ENCODE measurements at places on chromosomes 16 and 17.

GRCh38 chr16:84851192-84852127 lies 31.7 kb downstream of the CRISPLD2 start:
- no peak for DNase-seq

GRCh38 chr16:51399908-51400670 lies 249.0 kb upstream of the SALL1 start:
- DNase-seq, result no peak

GRCh38 chr17:47192554-47192953 lies 3.5 kb upstream of the CDC27 start:
- DNase-seq, result no peak

DNA sequence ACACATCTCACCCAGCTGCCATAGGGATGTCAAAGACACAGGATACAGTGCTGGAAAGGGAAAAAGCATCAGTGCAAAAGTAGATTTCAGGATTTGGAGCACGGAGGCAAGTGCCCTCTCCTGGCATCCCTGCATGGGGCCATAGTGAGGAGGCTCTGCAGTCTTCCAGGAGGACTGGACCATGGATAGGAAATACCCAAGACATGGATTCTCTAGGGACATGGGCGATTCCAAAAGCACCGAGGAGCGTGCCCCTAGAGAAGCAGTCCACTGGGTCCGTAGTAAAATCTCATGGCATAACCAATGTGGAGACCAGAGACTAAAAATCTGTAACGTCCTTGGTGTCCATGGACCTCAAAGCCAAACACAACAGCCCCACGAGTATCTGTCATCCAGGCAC lies 818.2 kb downstream of the KCNJ18 start:
- peak; percentile 58 for DNase-seq

GRCh38 chr17:49589577-49589927 lies 13.9 kb downstream of the NXPH3 start:
- no peak for DNase-seq

DNA sequence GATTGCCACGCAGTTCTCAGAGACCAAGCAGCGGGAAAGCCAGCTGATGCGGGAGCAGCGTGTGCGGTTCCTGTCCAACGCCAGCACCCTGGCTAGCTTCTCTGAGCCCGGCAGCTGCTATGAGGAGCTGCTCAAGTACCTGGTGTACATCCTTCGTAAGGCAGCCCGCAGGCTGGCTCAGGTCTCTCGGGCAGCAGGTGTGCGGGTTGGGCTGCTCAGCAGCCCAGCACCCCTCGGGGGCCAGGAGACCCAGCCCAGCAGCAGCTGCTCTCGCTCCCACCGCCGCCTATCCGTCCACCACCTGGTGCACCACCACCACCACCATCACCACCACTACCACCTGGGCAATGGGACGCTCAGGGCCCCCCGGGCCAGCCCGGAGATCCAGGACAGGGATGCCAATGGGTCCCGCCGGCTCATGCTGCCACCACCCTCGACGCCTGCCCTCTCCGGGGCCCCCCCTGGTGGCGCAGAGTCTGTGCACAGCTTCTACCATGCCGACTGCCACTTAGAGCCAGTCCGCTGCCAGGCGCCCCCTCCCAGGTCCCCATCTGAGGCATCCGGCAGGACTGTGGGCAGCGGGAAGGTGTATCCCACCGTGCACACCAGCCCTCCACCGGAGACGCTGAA lies 15.2 kb downstream of the CACNA1G start:
- no peak for DNase-seq

- no peak for DNase-seq
Observed at GRCh38 chr16:30005341-30006094, 5.3 kb downstream of the DOC2A start.

GRCh38 chr17:80917716-80918560 lies 73.7 kb upstream of the CHMP6 start:
- no peak for DNase-seq

DNA sequence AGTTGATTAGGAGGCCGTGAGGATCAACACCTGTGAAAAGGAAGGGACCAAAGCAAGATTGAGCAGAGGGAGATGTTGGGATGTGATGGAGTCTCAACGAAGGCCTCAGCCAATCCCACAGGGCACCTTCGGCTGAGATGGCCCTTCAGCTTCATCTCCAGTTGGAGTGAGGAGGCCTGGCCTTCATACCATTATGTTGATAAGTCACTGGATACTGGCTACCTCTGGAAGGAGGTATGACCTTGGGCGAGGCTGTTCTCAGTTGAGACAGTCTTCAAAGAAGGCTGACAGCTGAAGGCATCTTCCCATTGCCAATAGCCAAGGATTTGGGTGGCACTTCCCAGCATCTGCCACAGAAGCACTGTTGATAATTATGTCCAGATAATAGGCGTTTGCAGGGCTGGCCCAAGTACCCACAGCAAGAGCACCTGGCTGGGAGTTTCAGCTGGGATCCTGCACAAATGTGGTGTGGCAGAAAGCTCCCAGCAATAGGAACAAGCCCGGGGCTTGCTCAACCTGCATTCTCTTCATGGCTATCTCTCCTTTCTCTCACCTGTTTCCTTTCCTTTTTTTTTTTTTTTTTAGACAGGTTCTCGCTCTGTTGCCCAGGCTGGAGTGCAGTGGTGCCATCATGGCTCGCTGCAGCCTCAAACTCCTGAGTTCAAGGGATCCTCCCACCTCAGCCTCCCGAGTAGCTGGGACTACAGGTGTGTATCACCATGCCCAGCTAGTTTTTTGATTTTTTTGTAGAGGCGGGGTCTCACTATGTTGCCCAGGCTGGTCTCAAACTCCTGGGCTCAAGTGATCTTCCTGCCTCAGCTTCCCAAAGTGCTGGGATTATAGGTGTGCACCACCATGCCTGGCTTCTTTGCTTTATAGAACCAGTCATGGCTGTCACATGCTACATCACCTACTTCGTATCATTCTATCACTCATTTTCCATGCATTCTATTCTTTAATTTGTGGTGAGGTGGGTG lies 18.2 kb upstream of the MAP3K14 start:
- DNase-seq, result peak; percentile 31

GRCh38 chr17:48215583-48216139 lies 108.1 kb downstream of the SNX11 start:
- no peak for DNase-seq

DNA sequence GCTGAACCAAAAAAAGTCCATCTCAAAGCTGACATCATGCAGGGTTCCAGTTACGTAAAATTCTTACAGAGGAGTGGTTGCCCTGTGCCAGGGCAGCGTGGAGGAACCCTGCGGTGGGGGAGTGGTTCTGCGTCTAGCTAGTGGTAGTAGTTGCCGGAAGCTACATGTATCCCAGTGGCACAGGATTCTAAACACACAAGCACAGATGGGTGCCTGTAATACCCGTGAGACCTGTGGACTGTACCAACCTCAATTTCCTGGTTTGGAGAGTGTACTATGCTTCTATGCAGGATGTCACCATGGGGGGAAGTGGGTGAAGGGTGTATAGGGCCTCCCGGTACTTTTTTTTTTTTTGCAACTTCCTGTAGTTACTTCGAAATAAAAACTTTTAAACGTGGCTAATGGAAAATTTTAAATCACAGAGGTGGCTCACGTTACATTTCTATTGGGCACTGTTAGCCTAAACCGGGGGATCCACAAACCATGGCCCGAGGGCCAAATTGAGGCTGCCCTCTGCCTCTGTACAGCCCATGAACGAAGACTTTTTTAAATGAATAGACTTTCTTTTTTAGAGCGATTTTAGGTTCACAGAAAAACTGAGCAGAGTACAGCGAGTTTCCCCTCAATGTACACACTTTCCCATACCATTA lies 38.5 kb downstream of the TBC1D16 start:
- no peak for DNase-seq

DNA sequence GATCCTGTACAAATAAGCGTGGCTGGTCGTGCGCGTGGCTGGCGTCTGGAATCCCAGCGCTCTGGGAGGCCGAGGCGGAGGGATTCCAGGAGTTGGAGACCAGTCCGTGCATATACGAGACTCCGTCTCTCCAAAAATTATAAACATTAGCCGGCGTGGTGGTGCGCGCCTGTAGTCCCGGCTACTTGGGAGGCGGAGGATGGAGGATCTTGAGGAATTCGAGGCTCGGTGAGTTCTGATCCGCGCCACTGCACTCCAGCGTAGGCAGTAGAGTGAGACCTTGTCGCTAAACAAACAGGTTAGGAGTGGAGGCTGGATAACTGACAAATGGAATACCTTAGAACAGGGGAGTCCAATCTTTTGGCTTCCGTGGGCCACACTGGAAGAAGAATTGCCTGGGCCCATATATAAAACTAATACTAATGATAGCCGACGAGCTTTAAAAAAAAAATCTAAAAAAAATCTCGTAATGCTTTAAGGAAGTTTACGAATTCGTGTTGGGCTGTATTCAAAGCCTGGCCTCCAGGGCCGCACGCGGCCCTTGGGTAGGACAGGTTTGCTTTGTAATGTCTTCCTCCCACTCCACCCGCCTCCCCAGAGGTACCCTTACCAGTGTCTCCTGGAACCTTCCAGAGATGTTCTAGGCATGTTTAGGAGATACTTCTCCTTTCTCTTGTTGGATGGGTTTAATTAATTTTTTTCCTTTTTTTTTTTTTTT lies 909 bp upstream of the RSL1D1 start:
- DNase-seq, result no peak

DNA sequence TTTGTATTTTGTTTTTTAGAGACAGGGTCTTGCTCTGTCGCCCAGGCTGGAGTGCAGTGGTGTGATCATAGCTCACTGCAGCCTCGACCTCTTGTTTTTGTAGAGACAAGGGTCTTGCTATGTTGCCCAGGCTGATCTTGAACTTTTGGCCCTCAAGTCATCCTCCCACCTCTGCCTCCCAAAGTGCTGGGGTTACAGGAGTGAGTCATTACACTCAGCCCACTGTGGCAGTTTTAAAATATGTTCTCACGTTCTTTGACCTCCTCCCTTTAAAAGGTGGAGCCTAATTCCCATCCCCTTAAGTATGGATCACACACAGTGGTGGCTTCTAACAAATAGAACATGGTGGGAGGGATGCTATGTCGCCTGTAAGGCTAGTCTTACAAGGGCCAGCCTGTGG lies 67.7 kb downstream of the ZDHHC7 start:
- no peak for DNase-seq

DNA sequence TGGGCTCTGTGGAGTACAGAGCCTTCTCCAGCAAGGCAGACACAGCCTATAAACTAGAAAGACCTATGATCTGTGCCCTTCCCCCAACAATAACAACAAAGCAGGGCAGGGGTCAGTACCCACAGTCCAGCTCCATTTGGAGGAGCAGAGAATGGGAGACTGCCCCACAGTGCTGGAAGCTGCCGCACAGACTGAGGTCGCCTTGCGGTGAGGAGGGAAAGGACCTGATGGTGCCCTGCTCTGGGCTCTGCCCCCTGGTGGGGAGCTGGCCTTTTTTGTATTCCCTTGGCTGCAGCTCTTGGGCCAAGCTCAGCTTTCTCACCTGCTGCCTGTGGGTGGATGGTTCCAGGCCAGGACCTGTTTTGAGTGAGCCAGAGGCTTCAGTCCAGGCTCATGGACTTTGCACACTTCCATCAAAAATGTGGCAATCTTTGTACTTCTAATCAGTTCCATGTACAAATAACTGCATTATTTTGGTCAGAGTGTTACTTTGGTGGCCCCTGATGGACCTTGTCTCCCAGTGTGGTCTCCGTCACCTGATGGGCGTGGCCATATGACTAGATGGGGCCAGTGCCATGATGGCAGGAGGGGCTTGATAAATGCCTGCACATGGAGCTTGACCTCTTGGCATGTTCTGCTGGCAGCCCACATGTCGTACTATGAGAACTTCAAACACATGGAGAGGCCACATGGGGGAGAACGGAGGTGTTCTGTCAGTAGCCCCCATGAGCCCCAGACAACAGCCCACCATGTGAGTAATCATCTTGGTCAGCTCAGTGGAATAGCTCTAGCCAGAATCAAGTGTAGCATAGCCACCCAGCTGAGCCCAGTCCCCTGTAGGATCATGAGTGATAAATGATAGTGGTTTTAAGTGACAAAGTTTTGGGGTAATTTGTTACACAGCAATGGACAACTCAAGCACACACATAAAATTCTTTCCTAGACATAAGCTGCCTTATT lies 24.2 kb downstream of the B9D1 start:
- peak; percentile 46 for DNase-seq

GRCh38 chr16:78291604-78292003 lies 192.2 kb downstream of the WWOX start:
- no peak for DNase-seq

- DNase-seq, result no peak
Observed at GRCh38 chr17:57902800-57903759, 52.1 kb downstream of the CUEDC1 start.

GRCh38 chr16:89341279-89341678 lies 123.8 kb downstream of the ZNF778 start:
- DNase-seq, result no peak

DNA sequence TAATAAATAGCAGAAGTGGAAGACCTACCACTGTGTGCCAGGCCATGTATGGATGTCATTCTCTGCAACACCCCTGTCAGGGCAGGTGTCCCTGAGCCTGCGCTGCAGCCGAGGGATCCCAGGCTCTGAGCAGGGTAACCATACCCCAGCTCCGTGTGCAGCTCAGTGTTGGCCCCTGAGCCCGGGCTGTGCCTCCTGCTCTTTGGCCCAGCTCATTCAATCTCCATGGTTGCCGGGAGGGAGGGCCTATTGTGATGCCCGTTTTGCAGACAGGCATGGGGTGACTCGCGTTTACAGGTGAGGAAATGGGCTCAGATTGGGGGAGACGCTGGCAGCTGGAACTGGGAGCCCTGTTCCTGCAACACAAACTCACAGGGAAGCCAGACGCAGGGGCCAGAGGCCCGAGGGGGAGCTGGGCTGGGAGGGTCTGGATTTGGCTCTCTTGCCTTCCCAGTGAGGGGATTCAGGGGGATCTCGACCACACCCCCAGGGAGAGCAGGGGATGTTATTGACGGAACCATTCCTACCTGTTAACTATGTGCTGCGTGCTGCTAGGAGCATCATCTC lies 190.5 kb downstream of the IRF8 start:
- DNase-seq, result no peak

Data from vagina (tissue), 2 donors.